ENCODE measurements at places on chromosomes 12 and 14.

- DNase-seq: no peak
Measured at GRCh38 chr12:27193106-27193505, 51.0 kb upstream of the STK38L start.

DNA sequence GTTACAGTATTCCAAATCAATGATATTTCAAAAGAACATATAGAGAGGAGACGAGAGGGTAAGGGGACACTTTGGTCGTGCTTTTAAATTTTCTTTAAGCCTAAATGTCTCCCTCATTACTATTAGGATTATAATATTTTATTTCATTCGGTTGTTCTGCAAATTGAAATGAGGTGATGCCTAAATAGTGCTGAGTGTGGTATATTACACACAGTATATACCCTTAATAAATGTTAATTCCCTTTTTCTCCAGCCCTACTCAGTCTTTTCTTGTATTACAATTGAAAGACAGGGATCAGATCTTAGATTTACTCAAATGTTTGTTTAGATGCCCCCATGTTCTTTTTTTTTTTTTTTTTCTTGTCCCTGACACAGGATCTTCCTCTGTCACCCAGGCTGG lies 7.7 kb downstream of the SNAPC1 start:
- no peak for DNase-seq

DNA sequence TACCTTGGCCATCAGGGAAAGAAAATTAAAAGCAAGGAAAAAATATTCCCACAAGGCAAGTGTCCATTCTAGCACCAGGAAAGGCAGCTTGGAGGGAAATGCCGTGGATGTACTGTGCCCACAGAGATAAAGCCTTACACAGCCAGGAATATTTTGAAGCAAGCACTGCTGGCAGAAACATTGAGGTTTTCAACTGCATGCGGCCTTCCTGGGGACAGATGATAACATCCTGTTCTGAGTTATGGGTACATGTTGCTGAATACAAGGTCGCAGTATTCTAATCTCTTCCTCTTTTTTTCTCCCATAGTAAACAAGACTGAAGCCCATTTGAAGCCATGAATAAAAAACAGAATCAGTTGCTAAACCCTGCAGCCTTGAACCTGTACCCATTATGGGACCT lies 197.1 kb downstream of the BTG1 start:
- no peak for DNase-seq

- DNase-seq: no peak
Measured at GRCh38 chr12:33546004-33546403, 106.4 kb upstream of the SYT10 start.

DNA sequence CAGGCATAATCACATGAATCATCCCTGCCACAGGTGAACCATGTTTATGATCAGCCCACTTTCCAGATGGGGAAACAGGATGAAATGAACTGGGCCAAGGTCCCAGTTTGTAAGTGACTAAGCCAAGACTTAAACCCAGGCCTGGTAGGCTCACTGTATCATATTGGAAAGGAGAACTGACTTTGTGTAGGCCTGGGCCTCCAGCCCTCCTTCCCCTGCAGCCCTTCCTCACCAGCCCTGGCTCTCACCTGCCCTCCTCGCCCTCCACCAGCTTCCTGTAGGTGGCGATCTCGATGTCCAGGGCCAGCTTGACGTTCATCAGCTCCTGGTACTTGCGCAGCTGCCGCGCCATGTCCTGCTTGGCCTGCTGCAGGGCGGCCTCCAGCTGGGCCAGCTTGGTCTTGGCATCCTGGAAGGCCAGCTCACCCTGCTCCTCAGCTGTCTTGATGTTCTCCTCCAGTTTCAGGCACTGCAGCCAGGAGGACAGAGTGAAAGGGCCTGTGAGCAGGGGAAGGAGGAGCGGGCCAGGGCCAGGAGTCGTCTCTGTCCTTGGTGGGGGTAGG lies 19.8 kb downstream of the KRT80 start:
- no peak for DNase-seq

- no peak for DNase-seq
Measured at GRCh38 chr12:25699454-25699853, 146.4 kb upstream of the LMNTD1 start.
